ENCODE measurements at places on chromosomes 4 and X.

- no peak for DNase-seq
These were observed 132.7 kb downstream of the CPZ start for GRCh38 chr4:8725071-8725841.

DNA sequence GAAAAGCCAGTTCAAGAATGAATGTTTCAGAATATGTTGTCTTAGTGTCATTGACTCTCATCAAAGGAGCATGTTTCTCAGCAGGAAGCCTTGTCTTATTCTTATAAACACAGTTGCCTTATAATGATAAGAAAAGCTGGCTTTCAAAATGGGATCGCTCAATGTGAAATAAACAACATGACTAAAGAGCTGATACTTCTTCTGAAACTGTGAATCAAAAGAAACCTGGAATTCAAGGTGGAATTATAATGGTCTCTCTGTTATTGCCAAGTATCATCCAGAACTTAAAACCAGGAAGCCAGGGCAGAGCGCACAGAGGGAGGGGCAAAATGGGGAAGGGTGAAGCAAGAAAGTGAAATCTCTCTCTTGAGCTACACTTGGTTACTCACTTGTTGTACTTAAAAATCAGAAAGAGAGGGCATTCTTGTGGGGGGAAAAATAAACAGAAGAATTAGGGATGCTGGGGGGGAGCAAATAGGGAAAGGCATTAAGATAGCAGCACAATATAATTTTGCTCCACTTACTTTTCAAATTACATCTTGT is 270.0 kb downstream of the MAPK10 start:
- no peak for DNase-seq

GRCh38 chr4:180455226-180455625 is 1788.0 kb upstream of the TENM3 start:
- no peak for DNase-seq

DNA sequence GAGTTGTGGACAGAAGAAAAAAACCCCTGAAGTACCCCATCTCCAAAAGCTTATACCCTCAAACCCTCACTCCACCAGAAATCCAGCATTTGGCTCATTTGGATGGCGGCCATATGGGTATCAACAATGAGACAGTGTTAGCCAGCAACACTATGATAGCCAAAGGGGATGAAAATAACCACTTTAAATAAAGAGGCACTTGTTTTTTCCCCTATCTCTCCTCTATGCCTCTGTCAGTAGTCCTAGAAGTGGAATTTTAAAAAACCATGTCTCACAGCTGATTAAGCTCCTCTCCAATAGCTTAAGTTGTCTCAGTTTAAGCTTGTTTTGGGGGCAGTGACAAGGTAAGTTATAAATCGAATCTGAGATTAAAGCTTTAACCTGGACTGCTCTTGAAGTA is 124.0 kb downstream of the MOSPD2 start:
- DNase-seq, result no peak

DNA sequence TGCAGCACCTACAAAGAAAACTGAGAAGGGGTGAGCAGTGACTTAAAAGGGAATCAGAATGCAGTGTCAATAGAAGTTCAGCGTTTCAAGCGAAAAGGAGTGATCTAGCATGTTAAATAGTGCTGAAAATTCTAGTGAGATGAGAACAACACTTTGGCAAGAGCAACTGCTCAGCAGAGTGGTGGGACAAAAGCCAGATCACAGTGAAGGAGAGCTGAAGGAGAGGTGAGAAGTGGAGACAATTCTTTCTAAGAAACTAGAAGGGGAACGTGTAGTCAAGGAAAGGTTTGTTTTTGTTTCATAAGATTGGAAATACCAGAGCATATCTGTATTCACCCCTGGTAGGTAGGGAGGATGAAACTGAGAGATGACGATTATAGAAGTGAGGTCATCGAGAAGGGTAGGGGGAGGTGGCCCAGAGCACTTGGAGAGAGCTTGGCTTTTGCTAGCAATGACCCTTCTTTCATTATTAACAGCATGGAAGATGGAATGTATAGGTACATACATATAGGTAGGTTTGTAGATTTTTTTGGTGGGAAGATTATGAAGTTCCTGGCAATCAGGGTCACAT is 33.7 kb downstream of the SRPX2 start:
- no peak for DNase-seq

DNA sequence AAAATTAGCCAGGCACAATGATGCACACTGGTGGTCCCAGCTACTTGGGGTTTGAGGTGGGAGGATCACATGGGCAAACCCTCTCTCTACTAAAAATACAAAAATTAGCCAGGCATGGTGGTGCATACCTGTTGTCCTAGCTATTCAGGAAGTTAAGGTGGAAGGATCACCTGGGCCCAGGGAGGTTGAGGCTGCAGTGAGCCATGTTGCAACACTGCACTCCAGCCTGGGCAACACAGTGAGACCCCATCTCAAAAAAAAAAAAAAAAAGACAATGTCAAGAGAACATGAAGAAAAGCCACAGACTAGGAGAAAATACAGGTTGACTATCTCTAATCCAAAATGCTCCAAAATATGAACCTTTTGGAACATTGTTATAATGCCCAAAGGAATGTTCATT is 153.8 kb downstream of the NEK1 start:
- DNase-seq, result no peak

DNA sequence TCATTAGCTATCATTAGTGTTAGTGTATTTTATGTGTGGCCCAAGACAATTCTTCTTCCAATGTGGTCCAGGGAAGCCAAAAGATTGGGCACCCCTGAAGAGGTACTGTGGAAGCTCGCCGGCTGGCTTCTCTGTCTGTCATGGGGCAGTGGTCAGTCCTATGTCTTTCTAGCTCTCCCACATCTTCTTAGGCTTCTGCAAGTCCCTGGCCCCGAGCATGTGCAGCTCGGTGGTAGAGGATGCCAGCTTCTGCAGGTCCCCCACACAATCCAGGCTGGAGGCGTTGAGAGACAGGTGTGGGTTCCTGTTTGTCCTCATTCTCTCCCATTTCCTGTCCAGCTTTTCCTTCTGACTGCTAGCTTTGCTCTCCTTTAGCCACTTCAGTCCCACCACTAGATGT is 134.1 kb upstream of the NALF2 start:
- DNase-seq, result no peak

DNA sequence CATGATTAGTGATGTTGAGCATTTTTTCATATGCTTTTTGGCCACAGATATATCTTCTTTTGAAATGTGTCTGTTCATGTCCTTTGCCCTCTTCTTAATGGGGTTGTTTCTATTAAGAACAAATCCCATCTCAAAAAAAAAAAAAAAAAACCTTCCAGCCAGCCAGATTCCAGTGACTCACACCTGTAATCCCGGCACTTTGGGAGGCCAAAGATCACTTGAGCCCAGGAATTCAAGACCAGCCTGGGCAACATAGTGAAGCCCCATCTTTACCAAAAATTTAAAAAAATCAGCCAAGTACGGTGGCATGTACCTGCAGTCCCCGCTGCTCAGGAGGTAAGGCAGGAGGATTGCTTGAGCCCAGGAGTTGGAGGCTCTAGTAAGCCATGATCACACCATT is 5.1 kb downstream of the RAB33B start:
- DNase-seq, result no peak

DNA sequence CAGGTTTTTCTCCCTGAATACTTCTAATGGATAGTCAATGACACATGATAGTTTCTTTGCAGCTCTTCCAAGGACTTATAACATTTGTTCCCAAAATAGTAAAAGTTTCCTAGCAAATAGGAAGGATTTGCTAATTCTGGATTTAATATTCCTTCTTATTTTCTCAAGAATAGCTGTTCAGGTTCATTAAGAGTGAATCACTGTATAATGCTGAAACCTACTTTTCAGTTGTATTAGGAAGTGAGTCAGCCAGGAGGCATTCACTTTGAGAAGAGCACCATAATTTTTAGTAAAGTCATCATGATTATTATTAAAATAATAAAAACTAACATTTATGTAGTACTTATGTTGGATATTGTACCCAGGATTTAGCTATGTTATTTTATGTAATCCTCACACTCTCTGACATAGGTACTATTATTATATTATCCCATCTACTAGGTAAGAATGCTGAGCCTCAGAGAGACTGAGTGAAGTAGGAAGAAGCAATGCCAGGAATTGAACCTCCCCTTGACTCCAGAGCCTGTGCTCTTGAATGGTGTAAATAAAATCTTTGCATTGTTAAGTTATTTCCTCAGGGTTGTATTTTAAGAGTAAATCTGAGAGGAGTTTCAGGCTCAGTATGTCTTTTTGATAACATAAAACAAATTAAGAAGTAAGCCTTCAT is 114.8 kb downstream of the REELD1 start:
- DNase-seq, result no peak

- DNase-seq, result no peak
These were observed 205.1 kb downstream of the STPG2 start for GRCh38 chr4:97938141-97938540.

DNA sequence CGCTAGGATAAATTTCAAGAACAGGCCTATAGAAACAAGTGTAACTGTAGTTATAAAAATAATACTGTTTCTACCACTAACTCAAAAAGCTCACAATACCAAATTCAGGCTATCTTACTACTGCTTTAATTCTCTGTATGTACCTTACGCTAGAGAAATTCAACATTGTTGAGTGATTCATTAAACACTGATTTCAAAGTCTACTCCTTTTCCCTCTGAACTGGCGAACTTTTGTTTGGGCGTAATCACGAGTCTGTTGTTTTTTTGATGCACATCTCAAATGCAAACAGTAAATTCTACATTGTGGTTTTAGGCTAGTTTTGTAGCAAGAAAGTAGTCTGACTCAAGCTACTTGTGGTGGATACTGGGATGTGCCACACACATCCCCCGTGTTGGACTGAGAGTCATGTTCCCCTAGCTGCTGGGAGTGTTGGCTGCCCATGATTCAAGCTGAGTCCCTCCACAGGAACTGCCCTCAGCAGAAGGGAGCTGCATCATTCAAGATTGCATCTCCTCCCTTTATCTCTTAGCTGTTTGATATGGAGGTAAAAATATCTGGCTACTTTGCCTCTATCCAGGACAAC is 406.1 kb downstream of the RAPGEF2 start:
- no peak for DNase-seq

DNA sequence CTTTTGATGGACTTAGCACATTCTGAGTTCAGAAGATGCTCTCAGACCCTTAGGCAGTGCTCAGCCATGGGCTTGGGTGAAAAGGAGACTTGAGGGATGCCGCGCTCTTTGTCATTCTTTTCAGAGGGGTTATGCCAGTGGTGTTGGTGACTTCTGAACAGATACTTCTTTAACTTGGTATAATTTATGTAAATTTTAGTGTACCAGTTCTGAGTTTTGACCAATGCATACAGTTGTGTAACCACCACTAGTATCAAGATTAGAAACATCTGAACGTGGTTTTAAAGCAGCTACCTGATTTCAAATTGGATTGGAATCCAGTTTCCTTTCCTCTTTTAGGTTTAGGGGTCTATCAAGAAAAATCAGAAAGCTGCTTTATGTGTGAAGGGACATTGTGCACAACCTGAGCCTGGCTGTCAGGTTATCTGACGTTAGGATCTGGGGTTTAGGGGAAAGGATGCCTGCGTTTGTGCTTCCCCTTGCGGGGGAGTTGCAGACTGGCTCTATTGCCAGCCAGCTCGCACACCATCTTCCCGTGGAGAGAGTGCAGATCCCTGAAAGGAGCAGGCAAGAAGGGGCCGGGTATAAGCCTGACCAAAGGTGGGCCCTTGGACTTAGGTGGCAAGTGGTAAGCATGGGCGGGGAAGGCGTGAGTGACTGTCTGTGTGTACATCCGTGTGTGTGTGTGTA is 19.0 kb downstream of the SMS start:
- DNase-seq, result no peak

- no peak for DNase-seq
These were observed 105.7 kb upstream of the AGA start for GRCh38 chr4:177547985-177548384.

DNA sequence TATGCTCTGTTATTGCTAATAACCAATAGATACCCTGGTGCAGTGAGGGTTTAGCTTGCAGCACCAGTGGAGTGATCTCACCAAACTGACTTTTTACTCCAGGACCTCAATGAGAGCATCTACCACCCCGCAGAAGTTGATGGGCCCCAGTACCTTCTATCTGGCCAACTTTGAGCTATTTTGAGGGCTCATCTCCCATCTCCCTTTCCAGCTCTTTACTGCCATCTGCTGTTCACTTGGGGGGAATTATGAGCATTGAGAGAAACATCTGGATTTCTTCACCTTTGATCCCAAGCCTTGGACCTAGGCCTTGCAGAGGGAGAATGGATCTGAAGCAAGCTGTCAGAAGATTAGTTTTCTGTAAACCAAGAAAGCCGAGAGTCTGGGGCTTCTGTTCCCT is 143.6 kb downstream of the TMEM164 start:
- peak; percentile 28 for DNase-seq

DNA sequence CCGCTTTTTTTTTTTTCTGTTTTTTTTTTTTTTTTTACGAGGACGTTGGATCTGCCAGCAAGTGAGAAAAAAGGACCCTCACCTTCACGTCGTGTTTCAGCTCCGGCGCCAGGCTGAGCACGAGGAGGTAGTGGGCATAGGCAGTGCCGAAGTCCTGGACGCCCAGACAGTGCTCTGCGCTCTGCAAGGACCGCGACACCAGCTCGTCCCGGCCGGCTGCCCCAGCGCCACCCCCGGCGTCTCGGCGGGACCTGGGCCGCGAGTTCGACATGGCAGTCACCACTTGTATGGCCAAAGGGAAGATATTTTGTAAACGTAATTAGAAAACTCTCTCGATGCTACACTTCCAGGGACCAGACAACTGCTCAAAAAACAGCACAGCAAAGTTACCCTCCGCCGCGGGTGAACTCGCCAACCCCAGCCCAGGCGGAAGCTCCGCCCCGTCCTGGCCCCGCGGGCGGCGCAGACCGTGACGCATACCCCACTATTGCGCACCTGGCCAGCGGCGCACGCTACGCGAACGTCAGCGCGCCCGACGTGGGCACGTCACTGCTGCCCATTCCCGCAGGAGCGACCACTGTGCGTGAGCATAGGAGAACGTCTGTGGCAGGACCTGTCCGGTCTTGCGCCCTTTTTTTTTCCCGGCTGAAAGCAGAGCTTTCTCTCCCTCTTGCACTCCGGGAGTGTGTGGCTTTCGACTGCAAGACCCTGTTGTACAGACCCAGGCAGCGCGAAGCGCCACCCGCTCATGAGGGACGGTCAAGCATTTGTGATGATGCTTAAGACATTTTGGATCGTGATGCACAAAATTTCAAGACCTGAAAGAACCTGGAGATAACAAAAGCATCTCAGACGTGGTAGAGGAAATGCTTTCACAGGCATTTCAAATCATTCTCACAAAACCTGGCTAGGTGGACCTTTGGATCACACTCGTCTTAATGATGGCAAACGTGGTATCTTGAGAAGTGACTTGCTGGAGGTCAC is at the start of gene PRMT9:
Gene PRMT9 (minus strand): TSS at position 447 of the 984 bp plus-strand sequence. CDS start 176 bp downstream, at position 271.
- DNase-seq, result peak; percentile 57

- no peak for DNase-seq
These were observed 68.2 kb downstream of the SLC2A9 start for GRCh38 chr4:9953089-9953488.
